ENCODE measurements at places on chromosomes 5 and 9. TPM values are rescaled to one million over a fixed set of nuclear protein-coding genes. Genes with fewer than 3 reads are reported as not detected.

DNA sequence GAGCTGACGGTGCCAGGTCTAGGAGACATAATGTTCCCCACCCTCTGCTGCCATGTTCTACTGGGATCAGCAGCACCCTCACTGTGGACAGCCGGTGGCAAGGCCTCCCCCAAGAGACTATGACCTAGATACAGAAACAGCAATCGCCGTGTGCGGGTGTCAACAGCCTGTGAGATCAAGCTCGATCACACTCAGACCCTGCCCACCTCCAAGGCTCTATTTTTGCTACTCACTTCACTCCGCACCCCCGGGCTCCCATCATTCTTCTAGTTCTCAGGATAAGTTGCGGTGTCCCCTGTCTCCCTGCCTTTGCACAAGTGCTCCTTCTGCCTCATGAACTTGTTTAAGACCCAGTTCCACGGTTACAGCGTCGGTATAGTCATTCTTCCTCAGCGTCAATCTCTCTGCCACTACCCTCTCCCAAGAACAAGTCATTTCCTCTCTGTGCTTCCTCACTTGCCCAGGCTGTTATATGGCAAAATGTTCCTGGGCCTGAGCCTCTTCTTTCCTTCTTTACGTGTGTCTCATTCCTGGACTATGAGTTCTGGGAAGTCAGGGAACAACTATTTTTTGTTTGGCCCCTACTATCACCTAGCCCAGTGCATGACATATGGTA, 5.4 kb upstream of the DOCK8 start:
- no peak for DNase-seq

GRCh38 chr5:61600123-61600444, 268.0 kb downstream of the ZSWIM6 start:
- no peak for DNase-seq

DNA sequence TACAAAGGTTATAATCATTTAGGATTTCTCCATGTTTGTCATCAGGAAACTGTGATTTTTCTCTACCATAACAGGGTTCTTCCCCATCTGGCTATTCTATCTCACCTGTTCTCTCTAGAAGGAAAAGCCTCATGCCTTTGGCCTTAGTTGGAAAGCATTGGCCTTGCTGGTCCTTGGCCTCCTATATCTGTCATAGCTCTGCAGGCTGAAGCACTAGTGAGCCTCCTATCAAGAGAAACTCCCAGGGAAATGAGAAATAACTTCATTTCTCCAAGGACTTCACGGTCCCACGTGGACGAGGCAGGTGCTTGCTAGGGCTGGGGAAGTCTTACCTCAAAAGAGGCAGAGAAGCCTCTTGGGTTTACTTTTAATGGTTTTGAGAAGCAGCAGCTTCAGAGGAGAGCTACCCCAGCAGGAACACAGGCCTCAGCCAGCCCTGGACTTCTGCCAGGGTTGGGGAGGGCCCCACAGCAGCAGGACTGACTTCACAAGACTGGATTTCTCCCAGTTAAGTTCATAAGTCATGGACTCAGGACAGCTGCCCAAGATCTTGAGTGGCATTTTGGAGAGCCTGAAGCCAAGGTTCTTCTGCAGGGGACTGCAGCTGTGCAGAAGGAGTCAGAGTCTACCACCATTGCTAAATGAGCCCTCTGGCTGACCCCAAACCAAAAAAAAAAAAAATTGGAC, 15.8 kb upstream of the PSAT1 start:
- peak; percentile 98 for DNase-seq

DNA sequence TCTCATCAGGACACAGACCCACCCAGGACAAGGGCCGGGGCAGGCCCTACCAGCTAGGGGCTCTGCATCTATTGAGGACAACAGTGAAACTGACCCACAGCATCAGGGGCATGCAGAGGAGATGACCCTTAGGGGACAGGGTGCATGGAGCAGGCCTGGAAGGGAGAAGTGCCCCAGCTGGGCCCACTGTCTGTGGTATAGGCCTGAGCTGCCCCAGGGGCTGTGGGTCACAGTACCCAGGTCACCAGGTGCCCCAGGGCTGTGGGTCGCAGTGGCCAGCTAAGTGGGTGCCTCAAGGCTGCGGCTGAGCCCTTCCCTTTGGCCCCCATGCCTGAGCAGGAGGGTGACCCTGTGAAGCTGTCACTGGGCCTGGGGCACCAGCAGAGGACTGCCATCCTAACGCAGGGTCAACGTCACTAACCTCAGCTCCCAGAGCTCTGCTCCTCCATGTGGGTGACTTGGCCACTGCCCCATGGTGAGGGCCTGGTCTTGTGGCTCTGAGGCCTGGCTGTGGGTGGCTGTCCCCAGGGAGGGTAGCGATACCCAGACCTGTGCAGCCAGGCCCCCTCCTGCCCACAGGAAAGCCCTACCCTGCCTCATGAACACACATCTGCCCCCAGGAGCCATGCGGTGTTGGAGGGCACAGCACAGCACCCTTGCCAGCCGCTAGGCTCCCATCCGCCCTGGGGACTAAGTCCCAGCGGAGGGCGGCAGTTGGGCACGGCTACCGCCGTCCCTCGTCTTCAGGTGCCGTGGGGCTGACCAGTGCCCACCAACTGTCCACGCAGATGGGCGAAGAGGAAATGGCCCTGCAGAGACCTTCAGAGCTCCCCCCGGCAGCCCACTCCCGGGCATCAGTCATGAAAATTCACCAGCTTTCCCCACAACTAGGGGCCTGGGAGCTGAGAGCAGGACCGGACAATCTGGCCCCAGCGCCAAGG, 4.9 kb downstream of the EDF1 start:
- no peak for DNase-seq

The SERINC5 gene
- total RNA-seq, result 6.7 TPM

DNA sequence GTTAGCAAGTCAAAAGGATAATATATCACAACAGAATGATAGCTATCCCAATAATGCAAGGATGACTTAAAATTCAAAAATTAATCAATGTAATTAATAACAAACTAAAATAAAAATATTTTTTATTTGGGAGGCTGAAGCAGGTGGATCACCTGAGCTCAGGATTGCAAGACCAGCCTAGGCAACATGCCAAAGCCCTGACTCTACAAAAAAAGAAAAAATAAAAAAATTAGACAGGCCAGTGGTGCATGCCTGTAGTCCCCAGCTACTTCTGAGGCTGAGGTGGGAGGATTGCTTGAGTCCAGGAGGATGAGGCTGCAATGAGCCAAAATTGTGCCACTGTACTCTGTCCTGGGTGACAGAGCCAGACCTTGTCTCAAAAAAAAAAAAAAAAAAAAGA, 399.3 kb downstream of the ADGRV1 start:
- no peak for DNase-seq

Data from LHCN-M2 (cell line).